ENCODE measurements at places on chromosomes 2 and 18.

- DNase-seq = no peak
These were observed 13.4 kb downstream of the GPR35 start for GRCh38 chr2:240638512-240639160.

- DNase-seq = no peak
These were observed 198.1 kb upstream of the RASGRP3 start for GRCh38 chr2:33278245-33278943.

DNA sequence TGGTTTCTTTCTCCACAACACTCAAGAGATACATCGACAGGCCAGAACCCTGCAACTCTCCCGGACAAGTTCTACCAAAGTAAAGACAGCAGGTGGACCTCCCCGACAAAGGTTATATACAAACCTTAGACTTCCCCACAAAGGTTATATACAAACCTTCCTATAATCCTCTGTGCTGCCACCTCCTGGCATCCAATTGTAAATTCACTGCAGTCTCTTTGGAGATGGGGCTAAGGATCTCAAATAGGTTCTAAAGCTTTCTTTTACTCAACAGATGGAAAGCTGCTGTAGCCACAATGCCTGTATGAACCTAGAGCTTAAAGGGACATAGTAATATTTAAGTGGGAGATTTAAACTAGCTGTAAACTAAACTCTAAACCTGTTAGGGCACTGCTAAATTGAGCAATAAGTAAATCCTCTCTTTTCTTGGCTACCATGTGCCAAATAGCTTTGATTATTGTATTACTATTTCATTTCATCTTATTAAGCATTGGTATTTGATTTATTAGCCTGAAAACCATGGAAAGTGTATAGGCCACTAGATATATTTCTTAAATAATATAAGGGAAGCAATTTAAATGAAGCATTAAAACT, 9.8 kb upstream of the MREG start:
- peak; percentile 27 for DNase-seq

DNA sequence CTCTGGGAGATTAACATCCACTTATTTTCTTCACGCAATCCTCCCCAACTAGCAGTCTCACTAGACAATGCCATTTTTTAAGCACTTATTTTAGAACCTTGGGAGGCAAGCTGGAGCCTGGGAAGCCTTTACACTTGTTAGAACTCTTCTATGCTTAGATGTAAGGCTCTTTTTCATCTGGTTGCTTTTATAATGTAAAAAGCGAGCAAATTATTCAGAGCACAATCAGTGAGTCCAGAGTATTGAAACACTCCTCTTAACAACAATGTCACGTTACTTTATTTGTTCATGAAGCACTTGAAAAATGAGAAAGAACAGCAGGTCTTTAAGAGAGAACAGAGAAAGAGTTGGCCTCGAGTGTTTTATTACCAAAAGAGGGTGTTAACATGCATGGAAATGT, 84.1 kb upstream of the SLC8A1 start:
- no peak for DNase-seq

- no peak for DNase-seq
These were observed 33.1 kb downstream of the RAMP1 start for GRCh38 chr2:237892478-237892877.

DNA sequence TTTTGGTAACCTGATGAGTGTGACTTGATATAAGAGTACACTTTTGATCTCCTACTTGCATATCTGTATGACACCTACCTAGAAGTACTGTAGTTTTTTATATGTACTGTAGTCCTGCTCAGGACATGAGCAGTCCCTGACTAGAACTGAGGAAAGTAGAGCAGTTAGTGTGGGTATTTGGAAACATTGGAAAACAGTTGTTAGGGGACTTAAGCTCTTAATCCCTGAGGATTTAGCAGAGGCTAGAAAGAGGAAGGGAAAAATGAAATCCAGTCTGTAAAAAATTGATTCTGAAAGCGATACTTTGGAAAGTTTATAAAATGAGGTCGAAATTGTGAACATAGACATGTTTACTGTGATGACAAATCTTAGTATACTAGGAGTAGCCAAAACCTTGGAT, 125.6 kb downstream of the NCOA1 start:
- DNase-seq = no peak

- DNase-seq = no peak
These were observed 70.3 kb upstream of the NOSTRIN start for GRCh38 chr2:168732100-168732499.

- DNase-seq = peak; percentile 88
These were observed at the start of gene CENPA for GRCh38 chr2:26785431-26786206. CENPA (plus strand) TSS chr2:26786056; CDS start chr2:26786197, 141 bp downstream.

DNA sequence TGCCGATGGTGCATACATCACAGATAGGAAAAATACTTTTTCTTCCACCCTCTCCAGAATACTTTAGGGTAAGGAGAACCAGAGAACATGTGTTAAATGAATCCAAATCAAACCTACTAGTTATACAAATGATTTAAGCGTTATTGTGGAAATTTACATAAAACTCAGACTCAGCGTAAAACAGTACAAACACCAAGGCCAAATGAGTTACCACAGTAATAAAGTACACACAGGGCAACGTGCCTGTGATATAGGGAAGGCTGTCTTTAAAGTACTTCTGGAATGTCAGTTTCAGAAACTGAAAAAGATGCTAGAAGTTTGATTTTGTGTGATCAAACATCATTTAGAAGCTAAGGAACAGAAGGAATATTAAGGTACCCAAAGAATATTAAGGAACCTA, 46.9 kb downstream of the PTPRM start:
- no peak for DNase-seq

DNA sequence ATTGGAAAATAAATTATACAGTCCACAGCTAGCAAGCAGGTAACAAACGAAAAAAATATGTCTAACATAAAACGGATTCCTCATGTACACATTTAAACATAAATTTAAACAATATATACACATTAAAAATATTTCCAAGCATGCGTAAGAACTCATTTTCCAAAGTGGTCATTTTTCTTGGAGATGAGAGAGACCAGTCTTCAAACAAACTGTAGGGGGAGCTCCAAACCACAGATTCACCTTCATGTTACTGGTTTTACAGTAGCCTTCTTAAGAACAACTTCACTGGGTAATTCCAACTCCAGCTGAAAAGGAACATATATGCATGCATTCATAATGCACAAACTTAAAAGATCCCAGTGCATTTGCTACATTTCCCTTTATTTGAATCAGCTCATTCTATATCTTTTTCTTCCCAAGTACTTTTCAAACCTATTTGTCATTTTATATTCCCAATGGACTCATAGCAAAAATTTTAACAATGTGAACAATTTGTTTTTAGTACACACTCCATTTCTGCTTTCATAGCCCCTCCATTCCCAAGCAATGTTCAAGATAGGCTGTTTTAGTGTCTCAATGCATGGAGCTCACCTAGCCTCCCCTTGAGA, 4.7 kb upstream of the STAMBP start:
- DNase-seq = no peak

Measured in stimulated activated CD8-positive, alpha-beta memory T cell treated with anti-CD3 and anti-CD28 coated beads, Interleukin-4, amount 100 ng/mL, for 24 hours (primary cell).